ENCODE measurements at places on chromosomes 3 and 15. TPM values are rescaled to one million over a fixed set of nuclear protein-coding genes. Genes with fewer than 3 reads are reported as not detected.

Gene SHC4
- 2.9 TPM for total RNA-seq

- no peak for DNase-seq
Measured at GRCh38 chr3:187684880-187685279, 14.7 kb upstream of the SST start.

GRCh38 chr3:71994906-71995305, 210.0 kb upstream of the PROK2 start:
- no peak for DNase-seq

Gene SLC6A6
- 49.4 TPM for total RNA-seq

DNA sequence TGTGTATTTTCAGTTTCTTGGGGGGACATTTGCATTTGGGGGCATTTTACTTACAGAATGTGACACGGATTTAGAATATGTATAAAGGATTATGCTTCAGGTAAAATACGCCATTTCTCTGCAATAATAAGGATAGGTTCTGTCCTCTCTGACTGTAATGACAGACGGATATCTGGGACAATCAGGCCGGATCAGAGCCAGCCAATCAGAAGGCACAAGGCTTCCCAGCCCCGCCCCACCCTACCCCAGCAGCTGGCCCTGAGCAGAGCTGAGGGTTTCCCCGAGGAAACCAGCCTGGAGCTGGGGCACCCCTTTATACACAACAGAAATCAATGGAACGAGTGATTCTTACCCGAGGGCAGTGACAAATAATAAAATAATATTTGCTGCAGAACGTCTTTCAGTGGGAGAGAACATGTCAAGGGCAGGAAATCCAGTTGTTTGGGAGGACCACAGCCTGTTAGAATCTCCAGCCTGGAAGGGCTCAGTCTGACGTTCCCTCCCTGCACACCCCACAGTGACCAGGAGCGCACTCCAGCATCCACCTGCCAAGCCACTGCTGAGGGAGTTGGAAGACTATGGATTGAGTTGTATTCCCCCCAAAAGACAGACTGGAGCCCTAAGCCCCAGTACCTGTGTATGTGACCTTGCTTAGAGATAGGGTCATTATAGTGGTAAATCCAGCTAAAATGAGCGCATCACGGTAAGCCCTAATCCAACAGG, 30.3 kb upstream of the SEC13 start:
- no peak for DNase-seq

DNA sequence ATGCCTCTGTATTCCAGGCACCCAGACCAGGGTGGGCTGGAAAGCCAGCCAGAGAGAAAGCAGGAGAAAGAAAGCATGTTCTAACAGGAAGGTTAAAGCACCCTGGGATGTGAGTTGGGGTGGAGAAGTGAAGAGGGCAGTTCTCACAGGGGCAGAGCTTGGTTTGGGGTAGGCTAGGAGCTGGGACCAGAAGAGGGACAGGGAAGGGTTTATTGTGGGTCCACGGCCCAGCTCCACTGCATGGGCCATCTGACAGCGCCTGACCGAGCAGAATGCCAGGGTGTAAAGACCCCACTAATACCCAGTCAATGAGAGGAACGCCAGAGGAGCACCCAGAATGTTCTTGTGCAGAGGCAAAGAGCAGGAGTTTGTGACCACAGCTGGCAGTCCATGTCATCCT, 27.1 kb upstream of the MAGEF1 start:
- DNase-seq = no peak

DNA sequence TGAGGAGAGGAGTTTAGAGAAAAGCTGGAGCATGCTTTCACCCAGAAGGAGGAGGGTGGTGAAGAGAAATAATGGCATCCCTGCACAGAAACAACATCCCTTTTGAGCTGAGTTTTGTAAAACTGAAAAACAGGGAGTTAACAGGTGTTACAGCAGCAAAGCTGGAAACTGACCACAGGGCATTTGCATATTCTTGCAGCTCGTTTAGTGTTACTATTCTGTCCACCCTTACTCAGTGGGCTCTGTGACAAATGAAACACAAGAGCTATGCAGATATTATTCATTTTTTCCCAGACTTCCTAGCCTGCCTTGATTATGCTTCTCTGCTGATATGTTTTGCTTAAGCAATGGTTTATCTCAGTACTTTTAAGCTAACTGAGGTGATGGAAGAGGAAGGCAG, 272.0 kb downstream of the NEK10 start:
- no peak for DNase-seq

Gene ARPP21
- not detected for total RNA-seq

DNA sequence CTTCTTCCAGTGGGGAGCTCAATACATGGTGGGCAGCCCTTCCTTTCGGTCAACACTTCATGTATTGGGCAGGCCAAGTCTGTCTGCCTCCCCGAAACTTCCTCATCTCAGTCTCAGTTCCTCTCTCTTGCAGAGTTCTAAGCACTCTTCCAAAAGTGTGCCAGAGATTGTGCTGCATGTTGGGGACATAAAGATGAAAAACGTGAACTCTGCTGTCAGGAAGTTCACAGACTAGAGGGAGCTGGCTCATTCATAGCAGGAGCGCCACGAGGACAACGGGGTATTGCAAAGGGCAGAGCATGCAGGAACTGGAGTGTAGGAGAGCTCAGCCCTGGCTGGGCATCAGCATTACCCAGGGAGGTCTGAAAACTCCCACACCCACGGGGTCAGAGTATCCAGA, 15.3 kb upstream of the EPHB3 start:
- no peak for DNase-seq

Gene CHRD
- 0.26 TPM for total RNA-seq

DNA sequence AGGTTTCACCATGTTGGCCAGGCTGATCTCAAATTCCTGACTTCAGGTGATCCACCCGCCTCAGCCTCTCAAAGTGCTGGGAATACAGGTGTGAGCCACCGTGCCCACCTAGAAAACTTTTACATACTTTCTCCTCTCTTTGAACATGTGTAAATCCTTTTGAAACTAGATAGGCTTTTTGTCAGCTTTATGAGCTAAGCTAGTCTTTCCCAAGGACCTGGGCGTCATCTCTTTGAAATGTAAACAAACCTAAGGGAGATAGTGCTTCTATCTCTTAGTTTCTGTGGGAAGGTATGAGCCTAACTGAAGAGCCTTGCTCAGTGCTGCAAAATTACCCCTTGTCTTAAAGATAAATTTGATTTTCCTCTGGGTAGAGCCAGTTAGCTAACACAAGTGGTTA, 4.8 kb downstream of the CX3CR1 start:
- no peak for DNase-seq

Gene LMAN1L
- not detected for total RNA-seq

DNA sequence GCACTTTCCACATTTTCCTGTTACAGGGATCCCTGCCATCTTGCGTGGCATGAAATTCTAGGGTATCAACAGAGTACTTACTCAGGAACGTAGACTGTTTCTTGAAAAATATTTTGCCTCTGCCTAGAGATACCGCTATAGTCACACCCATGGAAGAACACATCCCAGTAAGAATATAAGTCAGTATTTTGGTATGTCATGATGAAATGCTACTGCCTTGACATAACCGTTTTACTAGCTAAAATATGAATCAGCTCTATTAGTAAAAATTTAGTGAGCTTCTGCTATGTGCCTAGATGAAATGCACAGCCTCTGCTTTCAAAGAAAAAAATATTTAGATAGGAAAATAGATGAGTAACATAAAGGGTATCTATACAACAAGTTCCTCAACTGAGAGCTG, 276.4 kb downstream of the TBC1D5 start:
- no peak for DNase-seq

Gene TTC21A
- total RNA-seq = not detected

DNA sequence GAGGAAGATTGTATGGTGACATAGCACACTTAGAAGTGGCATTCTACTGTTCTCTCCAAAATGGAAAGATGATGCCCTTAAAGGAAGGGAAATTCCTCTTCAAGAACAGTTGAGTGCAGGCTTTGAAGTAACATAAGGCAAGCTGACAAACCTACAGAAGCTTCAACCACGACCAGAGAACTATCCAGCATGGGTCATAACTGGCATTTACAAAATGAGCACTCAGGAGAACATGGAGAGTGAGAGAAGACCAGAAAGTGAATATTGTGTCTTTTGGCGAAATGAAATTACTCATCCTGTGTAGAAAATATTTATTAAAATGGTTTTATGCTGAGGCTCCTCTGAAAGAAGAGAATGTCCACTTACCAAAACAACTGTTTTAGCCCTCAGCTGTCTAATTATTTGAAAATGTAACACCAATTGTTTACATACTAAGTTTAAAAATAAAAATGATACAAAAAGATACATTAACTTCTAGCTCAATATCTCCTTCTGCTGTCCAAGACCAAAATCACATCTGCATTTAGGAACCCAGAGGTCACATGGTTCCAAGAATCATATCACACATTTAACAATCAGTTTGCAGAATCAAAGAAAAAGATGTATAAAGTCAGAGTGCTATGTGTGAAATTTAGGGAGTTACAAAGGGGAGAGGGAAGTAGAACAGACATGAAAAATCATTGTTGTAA, 216.9 kb downstream of the ATP8B4 start:
- peak; percentile 15 for DNase-seq

Gene FOXL2
- not detected for total RNA-seq

DNA sequence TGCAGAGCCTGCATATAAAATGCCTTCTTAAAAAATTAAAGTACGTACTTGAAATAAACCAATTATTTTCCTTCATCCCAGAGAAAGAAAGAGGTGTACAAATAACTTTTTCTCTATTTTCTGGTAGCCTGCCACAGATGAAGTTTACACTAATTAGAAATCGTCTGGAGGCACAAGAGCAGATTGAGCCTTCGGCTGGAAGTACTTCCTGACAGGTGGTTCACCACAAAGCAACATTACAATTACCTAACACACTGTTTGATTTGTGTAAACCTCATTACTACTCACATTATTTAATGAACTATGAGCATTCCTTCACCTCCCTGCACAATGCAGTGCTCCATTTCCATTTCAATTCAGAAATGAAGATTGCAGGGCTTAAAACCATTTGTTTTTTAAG, 856.1 kb downstream of the SI start:
- no peak for DNase-seq

All from SJSA1 (cell line).